Renal cortical epithelial cell (primary cell): ENCODE measurements at places on chromosomes 5 and 9. TPM values are rescaled to one million over a fixed set of nuclear protein-coding genes. Genes with fewer than 3 reads are reported as not detected.

DNA sequence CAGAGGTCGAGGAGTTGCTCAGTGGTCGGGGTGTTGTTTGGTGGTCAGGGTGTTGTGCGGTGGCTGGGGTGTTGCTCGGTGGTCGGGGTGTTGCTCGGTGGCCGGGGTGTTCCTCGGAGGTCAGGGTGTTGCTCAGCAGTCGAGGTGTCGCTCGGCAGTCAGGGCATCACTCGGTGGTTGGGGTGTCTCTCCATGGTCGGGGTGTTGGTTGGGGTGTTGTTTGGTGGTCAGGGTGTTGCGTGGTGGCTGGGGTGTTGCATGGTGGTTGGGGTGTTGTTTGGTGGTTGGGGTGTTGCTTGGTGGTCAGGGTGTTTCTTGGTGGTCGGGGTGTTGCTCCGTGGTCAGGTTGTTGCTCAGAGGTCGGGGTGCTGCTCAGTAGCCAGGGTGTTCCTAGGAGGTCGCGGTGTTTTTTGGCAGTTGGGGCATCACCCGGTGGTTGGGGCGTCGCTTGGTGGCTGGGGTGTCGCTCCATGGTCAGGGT is 11.0 kb upstream of the GPSM1 start:
- DNase-seq: no peak

DNA sequence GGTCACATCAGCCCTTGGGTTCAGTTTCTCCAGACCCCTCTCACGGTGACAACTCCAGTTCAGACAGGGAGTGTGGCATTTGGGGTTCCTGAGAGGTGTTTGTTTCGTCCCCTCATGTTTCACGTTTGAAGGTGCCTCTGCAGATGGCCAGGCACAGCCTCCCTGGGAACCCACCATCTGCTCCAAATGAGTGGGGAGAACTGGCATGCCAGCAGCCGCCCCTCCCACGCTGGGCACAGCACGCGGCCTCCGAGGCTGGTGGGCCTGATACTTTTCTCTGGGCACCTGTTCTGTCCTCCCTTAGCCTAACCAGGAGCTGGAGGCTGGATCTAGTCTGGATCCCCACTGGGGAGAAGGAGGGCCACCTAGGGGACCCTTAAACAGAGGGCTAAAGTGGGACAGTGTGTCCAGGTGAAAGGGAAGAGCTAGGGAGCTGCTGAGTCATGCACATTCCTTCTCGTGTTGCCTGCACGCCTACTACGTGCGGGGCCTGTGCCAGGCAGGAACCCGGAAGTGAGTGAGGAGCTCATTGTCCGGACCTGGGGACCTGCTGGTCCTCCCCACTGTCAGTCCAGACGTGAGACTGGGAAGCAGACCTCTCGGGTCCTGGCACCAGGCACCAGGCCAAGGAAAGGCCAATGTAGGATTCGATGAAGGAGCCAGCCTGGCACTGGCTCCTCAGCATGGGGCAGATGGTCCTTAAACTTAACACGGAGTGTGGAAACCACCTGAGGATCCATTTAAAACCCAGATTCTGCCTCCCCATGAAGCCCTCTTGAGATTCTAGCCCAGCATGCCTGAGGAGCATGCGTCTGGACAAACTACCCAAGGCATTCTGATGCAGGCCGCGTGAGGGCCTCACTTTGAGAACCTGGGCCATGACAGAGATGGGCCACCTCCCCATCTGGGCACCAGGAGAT is 11.7 kb downstream of the DNM1 start:
- no peak for DNase-seq

- DNase-seq: no peak
These were observed 252.5 kb downstream of the TLE4 start for GRCh38 chr9:79824265-79824664.

RFESD gene
- 1.2 and 2.4 TPM in 2 replicates for total RNA-seq

MTAP gene
- 42.6 and 59.4 TPM in 2 replicates for total RNA-seq

GRCh38 chr5:123203105-123203800 is 114.2 kb downstream of the PRDM6 start:
- no peak for DNase-seq

- DNase-seq: peak; percentile 67
These were observed 133.4 kb upstream of the OTULINL start for GRCh38 chr5:14447958-14448911.

DNA sequence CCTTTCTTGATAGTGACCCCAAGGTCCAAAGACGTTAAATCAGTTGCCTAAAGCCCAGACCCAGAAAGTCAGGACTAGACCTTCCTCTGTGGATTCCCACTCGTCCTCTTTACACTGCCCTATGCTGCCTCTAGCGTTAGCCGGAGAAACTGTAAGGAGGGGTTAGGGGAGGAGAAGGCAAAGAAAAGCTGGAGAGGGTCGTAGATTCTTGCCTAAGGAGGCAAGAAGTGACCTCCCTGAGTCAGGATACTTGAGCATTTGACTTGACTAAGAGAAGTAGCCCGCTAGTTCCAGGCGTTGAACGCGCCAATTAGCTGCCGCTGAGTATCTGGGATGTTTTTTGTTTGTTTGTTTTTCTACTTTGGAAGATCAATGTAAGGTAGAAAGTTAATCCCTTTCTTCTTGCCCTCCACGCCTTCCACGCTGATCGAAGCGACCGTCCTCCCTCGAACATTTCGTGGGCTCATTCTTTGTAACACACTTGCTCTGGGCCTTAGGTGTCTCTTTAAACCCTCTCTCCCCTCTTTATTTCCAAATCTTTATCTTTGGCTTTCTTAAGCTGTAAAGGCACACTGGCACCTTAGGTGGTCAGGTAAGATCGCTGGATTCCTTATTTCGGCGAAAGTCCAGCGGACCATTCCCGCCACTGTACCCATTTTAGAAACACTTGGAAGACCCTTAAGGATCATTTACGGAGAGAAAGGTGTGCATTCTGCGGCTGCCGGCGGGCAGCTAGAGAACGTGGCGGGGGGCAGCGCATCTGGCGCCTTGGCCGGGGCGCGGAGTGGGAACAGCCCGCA is 5.1 kb upstream of the RGMB start:
- DNase-seq: peak; percentile 49

GRCh38 chr5:15757103-15757502 is 257.1 kb downstream of the FBXL7 start:
- DNase-seq: no peak

- DNase-seq: no peak
These were observed 17.1 kb downstream of the STC2 start for GRCh38 chr5:173310861-173311785.

UBE2QL1 gene
- total RNA-seq: not detected in 2 replicates

GRCh38 chr5:134551901-134552300 is 26.4 kb downstream of the JADE2 start:
- DNase-seq: no peak

GRCh38 chr5:74146796-74147195 is 493.7 kb downstream of the ENC1 start:
- DNase-seq: no peak

DNA sequence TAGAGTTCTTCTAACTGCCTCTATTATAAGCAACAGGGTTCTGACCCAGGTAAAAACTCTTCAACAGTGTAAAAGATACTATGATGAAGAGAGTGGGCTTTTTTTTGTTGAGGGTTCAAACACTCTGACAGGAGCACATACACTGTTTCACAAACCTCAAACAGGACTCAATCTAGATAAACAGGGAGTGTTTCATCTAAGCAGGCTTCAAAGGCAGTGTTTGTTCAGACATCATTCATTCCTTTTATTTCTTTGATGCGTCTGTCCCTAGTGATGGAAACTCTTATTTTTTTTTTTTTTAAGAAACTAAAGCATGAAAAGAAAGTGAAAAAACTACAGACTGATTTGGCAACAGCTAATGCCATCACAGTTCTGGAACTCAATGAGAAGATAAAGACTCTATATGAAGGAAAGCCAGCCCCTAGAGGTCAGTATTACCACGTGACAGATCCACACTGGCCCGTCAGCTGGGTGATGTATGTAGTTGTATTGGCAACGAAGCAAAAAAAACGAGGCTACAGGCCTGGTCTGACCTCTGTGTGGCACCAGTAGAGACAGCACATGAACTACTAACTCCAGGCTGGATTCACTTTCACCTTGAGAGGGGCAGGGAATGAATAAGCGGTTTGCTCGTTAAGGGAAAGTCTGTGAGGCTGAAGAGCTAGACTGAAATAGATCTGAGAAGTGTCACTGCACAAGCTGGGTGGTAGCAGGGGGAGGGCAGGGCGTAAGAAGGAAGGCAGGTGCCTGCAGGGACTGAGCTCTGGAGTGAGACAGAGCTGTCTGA is 172.2 kb downstream of the CCDC192 start:
- peak; percentile 71 for DNase-seq

CFAP77 gene
- total RNA-seq: 0.10 TPM in 1 of 2 replicates, not detected in the other

ISOC1 gene
- total RNA-seq: 20.0 and 20.5 TPM in 2 replicates

- no peak for DNase-seq
These were observed 77.0 kb upstream of the SMARCA2 start for GRCh38 chr9:1938135-1938534.

DNA sequence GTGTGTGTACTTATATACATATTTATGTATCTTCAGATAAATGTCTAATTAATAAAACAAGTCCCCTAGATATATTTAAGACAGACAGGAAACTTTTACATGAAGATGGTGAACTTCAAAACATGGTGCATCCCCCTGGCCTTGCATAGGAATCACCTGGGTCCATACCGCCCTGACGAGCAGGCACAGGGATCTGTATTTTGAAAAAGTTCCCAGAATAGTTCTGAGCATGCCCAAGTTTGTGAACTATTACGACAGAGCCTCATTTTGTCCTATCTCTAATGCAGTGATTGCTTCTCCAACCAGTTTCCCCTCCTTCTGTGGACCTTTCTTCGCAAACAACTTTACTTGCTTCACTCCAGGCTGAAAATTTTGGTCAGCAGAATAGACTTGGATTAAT is 98.1 kb downstream of the APBA1 start:
- DNase-seq: no peak

- no peak for DNase-seq
These were observed 144.6 kb upstream of the ZNF366 start for GRCh38 chr5:72651779-72652178.

DNA sequence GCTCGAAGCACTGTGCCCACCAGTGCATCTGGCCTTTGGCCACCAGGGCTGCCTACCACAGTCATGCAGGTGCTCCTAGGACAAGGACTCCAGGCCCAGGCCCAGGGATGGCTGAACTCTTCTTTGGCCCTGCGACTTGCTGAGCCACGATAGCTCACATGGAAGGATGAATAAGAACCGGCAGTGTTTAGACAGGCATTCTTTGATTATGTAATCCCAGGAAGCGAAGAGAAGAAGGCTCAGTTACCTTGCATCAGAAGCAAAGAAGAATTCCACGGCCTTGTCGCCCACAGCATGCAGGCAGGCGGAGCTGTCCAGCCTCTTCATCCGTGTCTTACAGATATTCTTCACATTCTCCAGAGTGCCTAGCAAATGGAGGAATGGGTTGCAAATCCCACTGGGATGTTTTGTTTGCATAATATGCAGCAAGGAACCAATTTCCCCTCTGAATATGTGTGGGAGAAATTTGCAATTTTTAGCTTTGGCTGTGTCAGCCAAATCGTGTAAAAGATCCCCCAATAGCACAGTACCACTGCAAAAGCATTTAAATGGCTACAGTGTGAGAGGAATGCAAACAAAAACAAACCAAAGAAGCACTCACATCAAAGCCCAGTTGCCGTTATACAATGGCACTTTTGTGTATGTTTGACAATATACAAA is 29.1 kb downstream of the GFPT2 start:
- DNase-seq: peak; percentile 45

SMIM33 gene
- total RNA-seq: not detected in 2 replicates

DNA sequence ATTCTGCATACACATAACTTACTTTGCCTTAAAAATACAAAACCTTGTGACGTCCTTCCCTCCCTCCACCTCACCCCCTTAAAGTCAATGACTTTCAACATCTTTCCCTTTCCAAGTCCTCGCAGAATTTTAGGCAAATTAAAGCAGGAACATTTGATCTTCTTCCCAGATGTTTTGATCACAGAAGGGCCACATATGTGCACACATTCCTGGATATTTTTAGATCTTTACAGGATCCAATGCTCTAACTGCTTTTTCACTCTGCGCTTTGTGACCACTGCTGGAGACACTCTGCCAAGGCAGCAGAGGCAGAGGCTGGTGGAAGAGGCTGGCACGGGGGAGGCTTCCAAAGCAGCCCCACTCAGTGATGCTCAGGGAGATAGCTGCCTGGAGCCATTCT is 130.7 kb downstream of the SEC61B start:
- no peak for DNase-seq

AK8 gene
- 2.3 TPM in 1 of 2 replicates, not detected in the other for total RNA-seq

DNA sequence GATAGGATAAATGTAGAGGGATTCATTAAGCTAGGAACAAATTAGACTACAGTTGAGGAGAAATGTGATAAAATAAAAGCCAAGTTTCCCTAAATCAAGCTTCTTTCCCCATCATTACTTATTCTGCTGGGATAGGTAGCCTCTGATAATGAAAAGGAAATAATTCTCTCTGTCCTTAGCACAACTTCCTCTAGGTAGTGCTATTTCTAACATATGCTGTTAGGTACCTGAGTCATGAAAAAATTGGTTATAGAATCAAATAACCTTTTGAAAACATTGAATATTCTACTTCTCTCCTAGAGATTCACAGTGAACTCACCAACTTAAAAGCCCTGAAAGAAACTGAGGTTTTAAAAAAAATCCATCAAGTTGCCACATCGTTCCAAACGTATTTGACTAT is 1793.1 kb downstream of the EFNA5 start:
- no peak for DNase-seq

GRCh38 chr5:1750469-1750868 is 49.2 kb downstream of the MRPL36 start:
- no peak for DNase-seq

DNA sequence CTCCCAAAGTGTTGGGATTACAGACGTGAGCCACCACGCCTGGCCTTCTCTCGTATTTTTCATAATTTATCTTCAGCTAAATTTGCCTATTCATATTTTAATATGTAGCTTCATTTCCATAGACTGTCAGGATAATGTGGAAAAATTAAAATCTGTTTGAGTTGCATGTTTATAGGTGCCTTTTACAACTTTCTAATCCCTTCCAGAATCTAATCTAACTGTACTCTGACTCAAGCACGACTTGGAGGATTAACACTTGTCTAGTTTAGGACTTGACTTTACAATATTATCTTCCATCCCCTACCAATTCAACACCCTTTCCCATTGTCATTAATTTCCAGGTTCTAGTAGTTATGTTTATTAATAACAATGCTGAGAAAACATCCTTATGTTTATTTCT is 1761.5 kb downstream of the MAT2B start:
- DNase-seq: no peak

DNA sequence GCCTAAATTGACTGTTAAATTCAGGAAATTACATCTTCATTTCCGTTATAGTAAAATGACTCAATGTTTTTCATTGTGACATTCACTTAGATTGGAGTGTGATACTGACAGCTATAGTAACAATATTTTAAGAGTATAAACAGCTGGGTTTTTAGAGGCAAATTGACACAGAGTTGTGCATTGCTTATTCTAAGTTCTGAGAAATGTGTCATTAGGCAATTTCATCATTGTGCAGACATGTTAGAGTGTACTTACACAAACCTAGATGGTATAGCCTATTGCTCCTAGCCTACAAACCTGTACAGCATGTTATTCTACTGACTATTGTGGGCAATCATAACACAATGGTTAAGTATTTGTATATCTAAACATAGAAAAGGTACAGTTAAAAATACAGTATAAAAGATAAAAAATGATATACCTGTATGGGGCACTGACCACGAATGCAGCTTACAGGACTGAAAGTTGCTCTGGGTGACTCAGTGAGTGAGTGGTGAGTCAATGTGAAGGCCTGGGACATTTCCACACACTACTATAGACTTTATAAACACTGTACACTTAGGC is 132.7 kb downstream of the PDE4D start:
- DNase-seq: peak; percentile 83

- no peak for DNase-seq
These were observed 51.8 kb upstream of the TGFBR1 start for GRCh38 chr9:99052815-99053715.
